ENCODE measurements at places on chromosomes 16 and 17. TPM values are rescaled to one million over a fixed set of nuclear protein-coding genes. Genes with fewer than 3 reads are reported as not detected.

- DNase-seq, result no peak
Measured at GRCh38 chr17:58630883-58631522, 60.8 kb downstream of the TEX14 start.

DNA sequence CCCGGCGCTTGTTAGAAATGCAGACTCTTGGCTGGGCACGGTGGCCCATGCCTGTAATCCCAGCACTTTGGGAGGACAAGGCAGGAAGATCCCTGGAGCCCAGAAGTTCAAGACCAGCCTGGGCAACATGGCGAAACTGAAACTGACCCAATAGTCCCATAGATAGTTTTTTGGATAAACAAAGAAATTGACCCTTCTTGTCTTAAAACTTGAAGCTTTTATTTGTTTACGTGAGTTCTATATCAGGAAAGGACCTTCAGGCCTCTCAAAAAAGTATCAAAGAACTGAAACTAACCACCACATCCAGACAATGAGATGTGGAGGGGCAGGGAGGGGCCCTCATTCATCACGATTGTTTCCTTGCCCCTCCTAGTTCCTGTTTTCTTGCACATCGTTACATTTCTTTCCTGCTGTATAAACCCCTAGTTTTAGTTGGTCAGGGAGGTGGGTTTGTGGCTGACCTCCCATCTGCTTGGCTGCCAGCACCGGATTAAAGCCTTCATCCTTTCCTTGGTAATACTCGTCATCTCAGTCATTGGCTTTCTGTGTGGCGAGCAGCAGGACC is 29.9 kb upstream of the PRM1 start:
- DNase-seq, result peak; percentile 63

DNA sequence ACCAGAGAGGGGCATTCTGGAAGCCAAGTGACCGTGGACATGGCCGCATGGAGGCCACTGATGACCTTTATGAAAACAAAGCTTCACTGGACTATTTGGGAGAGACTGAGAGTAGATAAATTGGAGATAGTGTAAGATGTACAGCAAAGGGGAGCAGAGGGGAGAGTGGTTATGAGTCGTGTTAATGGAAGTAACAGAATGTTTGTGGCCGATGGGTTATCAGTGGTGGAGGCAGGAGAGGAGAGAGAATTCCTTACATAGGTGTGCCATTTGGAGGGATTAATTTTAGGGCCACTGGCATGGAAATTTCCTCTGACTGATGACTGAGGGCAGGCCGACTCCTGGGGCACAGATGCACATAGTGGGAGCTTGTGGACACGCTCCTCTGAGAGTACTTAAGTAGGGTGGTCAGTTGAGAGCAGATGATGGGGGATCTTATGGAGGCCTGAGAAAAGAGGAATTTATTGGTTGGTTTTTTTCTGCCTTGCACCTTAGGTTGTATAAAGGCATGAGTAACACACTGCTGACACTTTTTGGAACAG is 19.2 kb downstream of the PRPSAP2 start:
- no peak for DNase-seq

DNA sequence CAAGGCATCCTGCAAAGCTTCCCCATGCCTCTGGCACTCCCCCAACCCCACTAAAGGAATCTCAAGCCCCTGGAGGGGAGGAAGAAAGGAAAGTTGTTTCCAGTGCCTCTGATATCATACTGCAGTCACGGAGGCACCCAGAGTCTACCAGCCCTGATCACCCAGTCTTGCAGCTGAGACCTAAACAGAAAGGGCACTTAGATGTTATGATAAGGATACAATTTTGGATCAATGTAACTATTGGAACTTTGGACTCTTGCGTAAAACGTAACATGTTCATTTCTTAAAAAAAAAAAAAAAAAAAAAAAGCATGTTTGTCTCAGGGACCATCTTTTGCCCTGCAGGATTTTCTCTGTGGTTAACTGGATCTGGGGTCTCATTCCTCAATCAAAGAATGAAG is 52.4 kb upstream of the COX10 start:
- DNase-seq, result no peak

- DNase-seq, result no peak
Measured at GRCh38 chr16:140175-140857, 1.8 kb upstream of the NPRL3 start.

DNA sequence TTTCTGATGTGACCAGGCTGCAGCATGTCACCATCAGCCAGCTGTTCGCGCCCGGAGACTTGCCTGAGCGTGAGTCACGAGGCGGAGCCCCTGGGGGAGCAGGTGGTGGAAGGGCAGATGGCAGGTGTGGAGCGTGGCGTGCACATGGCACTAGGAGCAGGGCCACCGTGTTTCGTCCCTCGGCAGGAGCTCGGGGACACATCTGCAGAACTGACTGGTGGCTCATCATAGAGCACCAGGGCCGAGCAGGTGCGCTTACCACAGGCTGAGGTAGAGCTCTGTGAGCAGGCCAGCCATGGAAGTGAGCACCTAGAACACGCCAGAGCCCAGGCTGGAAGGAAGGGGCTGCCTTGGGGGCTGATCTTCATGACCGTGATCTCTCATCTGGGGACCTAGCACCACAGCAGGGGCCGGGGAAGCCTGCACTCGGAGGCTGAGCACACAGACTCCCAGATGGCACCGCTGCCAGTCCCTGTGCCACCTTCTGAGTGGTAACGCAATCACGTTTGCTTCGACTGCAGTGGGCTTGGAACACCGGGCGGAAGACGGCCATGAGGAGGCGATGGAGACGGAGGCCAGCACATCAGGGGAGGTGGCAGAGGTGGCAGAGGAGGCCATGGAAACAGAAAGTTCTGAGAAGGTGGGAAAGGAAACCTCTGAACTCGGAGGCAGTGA is 61.8 kb upstream of the ENDOV start:
- no peak for DNase-seq

DNA sequence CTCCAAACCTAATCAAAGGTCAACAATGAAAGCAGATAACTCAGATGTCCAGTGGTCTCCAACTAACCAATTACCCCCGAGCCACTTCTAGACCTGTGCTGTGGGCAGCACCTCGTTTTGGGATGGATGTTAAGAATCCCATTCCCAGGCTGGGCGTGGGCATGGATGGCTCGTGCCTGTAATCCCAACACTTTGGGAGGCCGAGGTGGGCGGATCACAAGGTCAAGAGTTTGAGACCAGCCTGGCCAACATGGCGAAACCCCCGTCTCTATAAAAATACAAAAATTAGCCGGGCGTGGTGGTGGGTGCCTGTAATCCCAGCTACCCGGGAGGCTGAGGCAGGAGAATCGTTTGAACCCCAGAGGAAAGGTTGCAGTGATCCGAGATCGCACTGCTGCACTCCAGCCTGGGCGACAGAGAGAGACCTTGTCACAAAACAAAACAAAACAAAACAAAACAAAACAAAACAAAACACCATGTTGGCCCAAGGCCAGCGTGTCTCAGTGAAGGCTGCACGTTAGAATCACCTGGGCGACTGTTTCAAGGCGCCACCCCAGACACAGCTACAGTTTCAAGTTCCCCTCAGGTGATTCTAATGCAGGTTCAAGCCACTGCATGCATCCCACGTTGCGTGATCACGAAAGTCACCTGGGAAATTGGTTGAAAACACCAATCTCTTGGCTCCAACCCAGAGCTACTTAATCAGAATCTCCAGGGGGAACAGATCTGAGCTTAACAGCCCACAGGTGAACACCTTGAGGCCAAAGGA is 21.3 kb downstream of the COX4I1 start:
- no peak for DNase-seq

Gene PYDC1
- not detected for polyA plus RNA-seq

Gene HOXB2
- polyA plus RNA-seq, result 8.2 TPM
